ENCODE measurements at places on chromosomes 7 and 10.

GRCh38 chr10:71390461-71390835, 6.3 kb upstream of the CDH23 start:
- DNase-seq: no peak

DNA sequence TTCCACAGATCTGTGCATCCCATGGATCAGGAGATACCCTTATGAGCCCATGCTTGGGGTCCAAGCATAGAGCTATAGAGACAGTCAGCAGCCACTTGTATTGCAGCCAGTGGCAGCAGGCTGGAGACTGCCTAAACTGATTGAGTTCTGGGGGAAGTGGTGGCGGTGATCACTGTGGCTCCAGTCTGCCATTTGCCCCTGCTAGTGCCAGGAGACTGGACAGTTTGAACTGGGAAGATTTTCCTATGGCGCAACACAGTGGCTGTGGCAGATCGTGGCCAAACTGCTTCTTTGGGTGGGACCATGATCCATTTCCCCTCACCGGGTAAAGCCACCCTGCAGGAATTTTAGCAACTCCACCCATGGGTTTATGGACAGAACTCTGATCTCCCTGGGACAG, 679.7 kb upstream of the SEMA3D start:
- DNase-seq: no peak

DNA sequence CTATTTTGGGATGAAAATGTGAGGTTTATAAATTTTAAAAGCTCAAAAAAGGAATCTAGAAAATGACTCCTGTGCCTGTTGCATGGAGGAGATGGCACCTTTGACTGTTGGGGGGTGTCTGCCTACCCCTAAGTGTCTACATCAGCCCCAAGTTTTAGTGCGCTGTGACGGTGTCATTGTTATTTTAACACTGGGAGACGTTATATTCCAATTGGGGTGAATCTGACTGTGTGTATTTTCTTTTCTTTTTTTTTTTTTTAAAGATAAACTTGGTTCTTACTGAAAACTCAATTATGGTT, 517 bp downstream of the SRGN start:
- DNase-seq: no peak

GRCh38 chr10:43648095-43648397, 635 bp downstream of the ZNF32 start:
- DNase-seq: no peak

DNA sequence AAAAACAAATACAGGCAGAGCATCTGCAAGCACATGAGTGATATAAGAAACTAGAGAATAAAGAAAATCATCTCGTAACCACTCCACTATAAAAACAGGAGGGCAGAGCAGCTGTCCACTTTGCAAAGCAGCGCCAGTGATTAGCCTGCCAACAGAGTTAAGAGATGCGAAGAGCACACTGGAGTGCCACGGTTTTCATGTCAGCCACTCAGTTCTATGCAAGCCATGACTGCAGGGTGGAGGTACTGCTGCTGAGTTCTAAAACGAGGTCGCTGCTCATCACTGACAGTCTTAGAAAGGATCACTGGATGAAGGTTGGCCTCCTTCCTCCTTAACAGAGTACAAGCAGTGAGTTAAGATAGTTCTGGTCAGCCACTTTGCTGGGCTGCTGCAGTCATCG, 58.5 kb downstream of the FGFR2 start:
- no peak for DNase-seq

- DNase-seq: no peak
Observed at GRCh38 chr7:41731493-41732435, 28.9 kb upstream of the INHBA start.

- DNase-seq: peak; percentile 95
Observed at GRCh38 chr10:14397066-14397465, 66.3 kb upstream of the FRMD4A start.

GRCh38 chr7:158952776-158953175, 96.4 kb downstream of the DYNC2I1 start:
- DNase-seq: no peak

DNA sequence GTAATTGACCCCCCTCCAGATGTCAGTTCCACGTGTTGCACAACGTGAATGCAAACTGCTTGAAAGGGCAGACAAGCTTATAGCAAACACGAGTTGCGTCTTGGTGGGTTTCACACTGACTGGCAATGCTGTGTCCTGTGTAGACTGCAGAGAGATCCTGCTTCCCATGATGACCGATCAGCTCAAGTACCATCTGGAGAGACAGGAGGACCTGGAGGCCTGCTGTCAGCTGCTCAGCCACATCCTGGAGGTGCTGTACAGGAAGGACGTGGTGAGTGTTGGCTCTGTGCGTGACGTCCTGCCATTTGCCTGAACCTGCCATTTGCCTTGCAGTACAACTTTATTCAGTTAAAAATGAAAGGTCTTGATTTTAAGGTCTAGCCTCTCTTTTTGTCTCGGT, 71.1 kb downstream of the INSYN2A start:
- DNase-seq: no peak

DNA sequence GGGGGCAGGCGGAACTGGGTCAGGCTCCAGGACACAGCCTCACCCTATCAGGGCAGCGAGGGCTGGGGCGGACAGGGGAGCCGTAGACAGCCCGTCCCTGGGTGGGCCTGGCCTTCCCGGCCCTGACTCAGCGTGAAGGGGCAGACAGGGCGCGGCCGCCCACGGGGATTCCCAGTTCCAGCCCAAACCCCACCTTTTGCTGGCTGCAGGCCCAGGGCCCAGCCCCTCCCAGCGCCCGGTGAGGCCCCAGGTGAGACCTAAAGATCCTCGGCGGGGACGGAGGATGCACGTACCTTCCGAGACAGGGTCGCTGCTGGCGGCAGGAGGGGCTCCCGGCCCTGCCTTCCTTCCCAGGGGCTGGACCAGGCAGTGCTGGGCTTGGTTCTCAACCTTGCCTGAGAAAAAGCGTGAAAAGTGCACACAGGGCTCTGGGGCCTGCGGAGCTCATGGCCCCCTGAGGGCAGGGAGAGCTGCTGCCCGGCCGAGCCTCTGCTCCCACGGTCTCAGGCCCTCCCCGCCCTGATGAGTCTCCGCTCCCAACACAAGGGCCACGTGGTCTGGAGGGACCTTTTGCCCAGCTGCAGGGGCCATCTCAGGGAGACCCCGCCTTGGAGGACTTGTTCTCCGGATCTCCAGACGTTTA, 43.9 kb upstream of the DNAJB6 start:
- DNase-seq: no peak

- DNase-seq: no peak
Observed at GRCh38 chr7:101021703-101022102, 1.8 kb downstream of the MUC17 start.

GRCh38 chr10:62088786-62089185, 179.9 kb downstream of the RTKN2 start:
- no peak for DNase-seq

DNA sequence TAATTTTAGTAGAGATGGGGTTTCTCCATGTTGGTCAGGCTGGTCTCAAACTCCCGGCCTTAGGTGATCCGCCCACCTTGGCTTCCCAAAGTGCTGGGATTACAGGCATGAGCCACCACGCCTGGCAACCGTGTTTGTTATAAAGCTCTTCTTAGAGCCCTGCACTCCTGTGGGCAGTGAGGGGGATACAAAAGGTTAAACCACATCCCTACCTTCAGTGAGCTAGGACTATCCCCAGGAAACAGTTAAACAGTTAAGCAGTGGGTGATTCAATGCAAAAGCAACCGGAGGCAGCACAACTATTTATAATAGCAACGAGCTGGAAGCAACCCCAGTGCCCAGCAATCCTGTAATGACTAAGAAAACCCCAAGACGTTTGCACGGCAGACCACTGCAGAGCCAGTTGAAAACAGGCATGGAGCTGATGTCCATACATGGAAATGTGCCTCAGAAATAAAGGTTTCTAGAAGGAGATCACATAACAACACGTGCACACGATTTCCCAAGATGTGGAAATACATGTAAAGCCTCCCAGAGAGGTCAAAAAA, 107.2 kb upstream of the LYZL2 start:
- peak; percentile 99 for DNase-seq

- DNase-seq: no peak
Observed at GRCh38 chr7:102425639-102426267, 7.6 kb upstream of the ORAI2 start.

GRCh38 chr7:5549096-5549763, 125.6 kb upstream of the TNRC18 start:
- DNase-seq: no peak

GRCh38 chr10:99519690-99520039, 13.1 kb upstream of the NKX2-3 start:
- DNase-seq: no peak

GRCh38 chr7:74398426-74398825, 55.3 kb upstream of the GTF2IRD1 start:
- no peak for DNase-seq

DNA sequence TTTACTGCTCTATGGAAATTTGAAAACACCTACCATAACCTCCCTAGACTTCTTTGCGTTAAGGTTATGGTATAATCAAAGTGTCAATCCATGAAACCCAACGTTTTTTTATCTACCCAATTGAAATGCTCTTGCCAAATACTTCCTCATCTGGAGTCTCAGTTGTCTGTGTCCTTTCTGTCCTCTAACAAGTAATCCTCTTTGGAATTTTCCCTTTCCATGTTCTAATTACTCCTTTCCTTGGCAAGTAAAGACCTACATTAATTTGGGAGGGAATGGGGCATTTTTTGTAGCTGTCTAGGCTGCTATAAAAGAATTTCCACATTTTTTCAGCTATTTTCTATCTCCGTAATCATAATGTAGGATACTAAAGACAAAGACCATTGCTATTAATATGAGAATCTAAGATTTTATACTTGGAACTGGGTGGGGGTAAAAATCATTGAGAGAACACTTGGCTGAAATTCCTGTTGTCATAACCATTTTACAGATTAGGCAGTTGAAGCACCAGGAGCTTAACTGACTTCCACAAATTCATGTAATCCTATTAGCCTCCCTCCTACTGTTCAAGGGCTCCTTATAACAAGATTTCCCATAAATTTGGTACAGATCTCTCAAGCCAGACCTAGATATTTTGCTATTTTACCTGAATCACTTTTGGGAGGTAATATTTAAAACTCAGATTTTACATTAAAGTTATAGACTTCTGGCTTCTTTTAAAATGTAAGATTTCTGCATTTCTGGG, 1307.6 kb downstream of the XPNPEP1 start:
- DNase-seq: no peak

DNA sequence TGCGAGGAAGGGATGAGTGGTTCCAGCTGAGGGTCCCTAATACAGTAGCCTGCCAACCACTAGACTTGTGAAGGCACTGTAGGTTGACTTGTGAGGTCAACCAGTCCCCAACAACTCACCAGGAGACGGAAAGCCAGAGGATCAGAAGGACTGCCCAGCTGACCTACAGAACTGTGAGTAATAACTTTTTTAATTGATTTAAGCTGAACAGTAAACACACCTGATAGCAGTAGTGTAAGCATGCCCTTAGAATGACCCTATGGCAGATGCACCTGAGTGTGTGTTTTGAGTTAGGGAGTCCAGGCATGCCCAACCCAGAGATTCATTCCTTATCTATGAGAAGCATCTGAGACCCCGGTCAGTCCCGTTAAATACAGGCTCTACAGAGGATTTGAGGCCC, 14.1 kb downstream of the PRLHR start:
- no peak for DNase-seq

- DNase-seq: no peak
Observed at GRCh38 chr7:93148144-93148543, at the start of gene SAMD9L. SAMD9L (minus strand) TSS chr7:93148385; CDS start chr7:93135971, 12,414 bp downstream.

- DNase-seq: no peak
Observed at GRCh38 chr10:94299417-94299816, 63.3 kb downstream of the NOC3L start.

DNA sequence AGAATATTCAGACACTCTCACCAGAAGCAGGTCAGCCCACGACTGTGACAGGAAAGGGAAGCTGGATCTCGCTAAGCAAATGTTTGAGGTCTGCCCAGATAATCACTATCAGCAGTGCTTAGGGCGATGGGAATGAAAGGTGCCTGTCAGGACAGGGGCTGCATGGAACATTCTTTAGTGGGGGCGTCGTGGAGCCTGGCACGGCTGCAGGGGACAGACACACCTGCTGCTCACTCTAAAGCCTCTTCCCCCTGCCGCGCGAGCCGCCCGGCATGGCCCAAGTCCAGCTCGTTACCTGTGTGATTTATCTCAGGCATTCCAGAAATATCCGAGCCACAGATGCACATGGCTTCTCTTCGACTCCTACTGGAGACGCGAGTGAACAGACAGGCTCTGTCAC, 235.5 kb downstream of the GLRX3 start:
- DNase-seq: no peak

DNA sequence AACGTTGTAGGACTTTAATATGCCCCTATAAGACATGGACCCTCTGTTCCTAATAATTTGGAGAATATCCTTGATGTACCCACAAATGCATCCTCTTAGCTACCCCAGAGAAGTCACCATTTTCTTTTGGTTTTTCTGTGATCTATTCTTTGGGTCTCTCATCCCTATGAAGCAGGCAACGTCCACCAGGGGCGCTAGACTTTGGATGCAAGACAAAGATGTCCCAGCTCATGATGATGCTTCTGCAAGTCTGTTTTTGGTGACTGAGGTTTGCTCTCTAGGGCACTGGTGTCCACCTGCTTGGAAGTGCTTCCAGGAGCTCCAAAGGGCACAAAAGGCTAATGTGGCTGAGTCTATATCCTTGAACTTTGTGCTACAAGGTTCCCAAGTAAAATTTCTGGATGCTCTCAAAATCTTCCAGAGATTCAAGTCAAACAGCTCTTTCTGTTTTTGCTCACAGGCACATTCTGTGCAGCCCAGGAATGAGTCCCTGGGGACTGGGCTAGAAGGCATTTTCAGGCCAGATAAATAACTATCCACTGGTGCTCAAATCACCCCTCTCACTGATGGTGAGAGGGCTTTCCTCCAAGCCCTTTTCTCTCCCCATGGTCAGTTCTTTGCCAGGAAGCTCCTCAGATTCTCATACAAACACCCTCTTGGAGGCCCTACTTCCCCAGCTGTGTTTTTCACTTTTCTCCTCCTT, 166.4 kb downstream of the C7orf25 start:
- DNase-seq: no peak

GRCh38 chr7:44750424-44750823, 1.8 kb downstream of the ZMIZ2 start:
- DNase-seq: no peak

- DNase-seq: no peak
Observed at GRCh38 chr7:12518920-12519681, 51.4 kb upstream of the SCIN start.

DNA sequence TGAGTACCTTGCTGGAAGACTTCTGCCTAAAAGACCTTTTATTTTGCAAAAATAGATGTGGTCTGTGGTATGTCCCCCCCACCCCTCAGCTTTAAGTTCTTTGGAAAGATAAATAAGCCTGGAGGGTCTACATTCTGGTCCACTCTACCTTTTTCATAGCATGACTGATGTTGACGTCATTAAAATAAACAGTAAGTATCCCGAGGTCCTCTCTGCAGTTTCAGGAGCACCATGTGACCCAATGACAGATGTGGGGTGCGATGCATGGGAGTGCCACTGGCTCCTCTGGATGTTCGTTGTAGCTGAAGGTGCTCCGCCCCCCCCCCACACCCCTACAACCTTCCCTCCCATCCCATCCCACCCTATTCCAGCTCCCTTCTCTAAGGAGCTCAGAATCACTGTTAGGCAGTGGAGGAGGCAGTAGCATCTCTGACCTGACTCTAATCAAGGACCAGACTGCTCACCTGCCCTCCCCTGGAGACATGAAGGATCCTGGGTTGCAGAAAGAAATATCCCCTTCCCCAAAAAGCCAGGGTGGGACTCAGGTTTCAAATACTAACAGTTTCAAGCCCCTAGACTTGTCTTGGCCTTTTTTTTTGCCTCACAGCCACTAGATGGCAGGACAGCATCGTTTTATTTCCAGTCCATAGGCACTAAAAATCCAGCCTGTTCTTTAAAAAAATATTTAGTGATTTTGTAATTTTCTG, 25.1 kb downstream of the CASP7 start:
- DNase-seq: peak; percentile 16

GRCh38 chr10:86364491-86365345, 1.9 kb downstream of the GRID1 start:
- no peak for DNase-seq
